Stimulated activated CD4-positive, alpha-beta T cell treated with anti-CD3 and anti-CD28 coated beads, Interleukin-12 subunit alpha, Interleukin-12 subunit beta, amount 100 ng/mL, for 4 hours (primary cell): ENCODE measurements at places on chromosomes 5 and 9.
A peak's percentile ranks its signal among the peaks of the same experiment; 100 is the strongest.

DNA sequence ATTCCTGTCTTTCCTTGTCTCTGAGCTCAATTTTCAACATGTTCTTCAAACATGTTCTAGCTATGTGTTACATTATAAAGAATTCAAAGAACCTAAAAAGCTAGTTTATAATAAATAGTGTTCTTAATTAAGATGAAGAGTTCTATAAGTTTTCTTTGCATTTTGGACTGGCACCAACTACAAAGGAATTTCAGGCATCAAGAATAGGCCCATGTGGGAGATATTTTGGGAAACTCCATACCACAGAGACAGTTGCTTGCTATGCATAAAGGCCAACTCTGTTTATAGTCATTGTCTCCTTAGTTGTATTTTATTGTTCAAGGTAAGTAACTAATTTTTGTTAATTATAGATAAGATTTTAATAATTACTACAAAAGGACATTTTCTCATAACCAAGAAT is 4.5 kb downstream of the SLF1 start:
- no peak for DNase-seq

DNA sequence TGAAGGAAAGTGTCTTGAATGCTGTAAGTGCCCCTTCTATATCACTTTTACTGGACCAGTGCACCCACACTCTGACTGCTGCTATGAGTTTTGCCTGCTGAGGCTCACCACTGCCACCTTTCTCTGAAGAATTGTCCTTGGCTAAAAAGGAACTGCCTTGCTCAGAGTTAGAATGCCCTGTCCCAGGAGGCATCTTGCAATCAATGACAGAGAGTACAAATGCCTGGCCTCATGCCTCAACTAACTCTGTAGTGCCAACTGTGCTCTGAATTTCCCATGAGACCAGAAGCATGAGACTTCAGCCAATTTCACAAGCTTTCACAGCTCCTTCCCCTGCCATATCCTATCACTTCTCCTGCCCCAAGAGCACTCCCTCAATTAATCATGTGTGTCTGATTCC is 569.7 kb downstream of the ZNF608 start:
- DNase-seq, result no peak

- no peak for DNase-seq
Observed at GRCh38 chr9:123965801-123966686, 36.1 kb upstream of the DENND1A start.

DNA sequence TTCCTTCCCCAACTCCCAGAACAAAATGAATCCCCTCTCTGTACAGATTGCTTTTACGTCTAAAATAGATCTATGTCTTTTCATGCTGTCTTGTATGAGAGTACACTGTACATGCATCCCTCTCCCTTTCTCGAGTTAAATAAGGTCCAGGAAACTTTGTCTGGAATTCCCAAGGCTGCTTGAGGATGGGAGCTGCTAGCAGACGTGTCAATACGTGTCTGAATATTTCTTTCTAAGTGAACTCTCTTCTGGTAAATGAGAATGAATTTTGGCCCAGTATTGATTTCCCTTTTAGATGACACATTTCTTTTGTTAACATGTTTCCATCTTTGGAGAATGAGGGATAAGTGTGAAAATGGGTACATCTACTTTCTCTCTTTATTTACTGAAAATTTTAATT is 59.6 kb upstream of the GAS1 start:
- no peak for DNase-seq

GRCh38 chr9:97615439-97616072 is 17.6 kb downstream of the TSTD2 start:
- peak; percentile 37 for DNase-seq

DNA sequence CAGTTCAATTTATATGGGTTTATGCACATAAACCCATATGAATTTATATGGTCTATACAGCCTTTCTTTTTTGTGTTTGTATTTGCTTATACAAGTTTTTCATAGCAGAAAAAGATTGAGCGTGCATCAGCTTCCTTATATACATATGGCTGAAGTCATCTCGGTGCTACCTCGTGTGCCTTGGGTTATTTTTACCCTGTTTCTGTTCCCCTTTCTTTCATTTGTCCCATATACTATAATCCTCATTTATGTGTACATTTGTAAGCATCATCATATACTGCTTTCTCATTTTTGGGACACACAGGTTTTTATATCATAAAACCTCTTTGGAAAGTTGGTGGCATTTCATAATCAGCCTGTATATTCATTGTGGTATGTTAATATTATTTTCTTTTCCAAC is 107.8 kb upstream of the ADAMTSL1 start:
- DNase-seq, result no peak

DNA sequence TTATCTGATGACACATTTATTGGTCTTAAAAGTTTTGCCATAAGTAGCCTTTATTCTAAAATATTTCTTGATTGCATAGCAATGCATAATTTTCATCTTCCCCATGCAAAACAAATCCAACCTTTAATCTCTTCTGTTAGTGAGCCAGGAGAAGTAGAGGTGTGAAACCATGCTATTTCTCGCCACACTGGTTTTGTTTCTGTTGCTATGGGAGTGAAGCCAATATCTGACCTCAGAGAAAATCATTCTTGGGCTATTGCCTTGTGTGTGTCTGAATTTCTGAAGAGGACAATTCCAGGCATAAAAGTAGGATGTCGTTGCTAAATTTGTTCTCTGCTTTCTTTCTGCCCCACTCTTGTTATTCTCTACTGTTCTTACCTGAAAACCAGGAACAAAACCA is 183.6 kb downstream of the PTTG1 start:
- no peak for DNase-seq

DNA sequence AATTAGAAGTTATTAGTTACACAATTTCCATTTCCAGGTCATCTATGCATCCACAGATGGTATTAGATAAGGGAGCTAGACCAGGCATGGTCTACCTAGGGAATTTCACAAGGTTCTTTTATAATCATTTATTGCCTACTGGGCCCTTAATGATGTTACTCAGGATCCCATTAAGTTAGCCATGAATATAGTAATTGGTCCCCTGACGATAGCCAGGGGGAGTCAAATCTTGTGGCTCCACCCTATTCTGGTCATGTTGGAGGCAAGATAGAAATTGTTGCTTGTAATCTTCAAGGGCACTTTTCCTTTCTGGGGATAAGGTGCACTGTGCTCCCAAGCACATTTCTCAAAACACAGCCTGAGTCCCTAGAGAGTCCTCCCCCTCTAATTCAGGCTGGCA is 14.1 kb upstream of the ELL2 start:
- no peak for DNase-seq

DNA sequence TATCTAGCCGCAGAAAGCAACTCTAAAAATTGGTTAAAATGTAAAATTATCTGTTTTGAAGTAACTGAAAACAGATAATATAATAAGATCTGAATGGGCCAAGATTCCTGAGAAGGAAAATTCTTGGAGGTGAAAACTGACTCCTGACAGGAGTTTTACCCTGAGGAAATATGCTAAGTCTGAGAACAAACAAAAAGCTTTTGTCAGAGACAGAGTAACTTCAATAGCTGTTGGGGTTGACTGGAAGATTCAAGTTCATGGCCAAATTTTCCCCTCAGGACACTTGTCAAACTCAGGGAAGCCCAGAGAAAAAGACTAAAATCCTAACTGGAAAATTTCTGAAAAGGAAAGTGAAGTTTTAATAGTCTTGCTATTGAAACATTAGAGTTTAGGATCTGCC is 5.7 kb downstream of the PCDHB4 start:
- no peak for DNase-seq

DNA sequence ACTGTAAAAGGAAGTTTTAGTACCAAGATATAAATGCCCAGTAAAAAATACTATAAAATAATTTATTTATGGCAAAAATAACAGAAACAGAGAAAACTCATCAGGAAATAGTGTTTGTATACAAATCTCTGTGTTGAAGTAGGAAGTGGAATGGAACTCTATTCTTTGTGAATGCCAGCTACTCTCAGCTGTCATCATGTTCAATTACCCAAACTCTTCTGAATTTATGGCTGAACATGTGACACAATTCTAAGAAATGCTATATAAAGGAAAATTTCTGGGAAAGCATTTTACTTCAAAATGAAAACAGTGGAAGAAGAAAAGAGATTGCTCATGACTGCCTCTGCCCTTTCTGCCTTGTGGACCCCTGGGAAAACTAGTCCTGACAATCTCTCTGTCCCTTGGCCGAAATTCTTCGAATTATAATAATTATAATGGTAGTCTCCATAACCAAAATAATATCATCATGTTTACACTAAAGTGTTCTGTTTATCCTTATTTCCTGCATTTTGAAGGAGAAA is 522.3 kb upstream of the ST8SIA4 start:
- no peak for DNase-seq

DNA sequence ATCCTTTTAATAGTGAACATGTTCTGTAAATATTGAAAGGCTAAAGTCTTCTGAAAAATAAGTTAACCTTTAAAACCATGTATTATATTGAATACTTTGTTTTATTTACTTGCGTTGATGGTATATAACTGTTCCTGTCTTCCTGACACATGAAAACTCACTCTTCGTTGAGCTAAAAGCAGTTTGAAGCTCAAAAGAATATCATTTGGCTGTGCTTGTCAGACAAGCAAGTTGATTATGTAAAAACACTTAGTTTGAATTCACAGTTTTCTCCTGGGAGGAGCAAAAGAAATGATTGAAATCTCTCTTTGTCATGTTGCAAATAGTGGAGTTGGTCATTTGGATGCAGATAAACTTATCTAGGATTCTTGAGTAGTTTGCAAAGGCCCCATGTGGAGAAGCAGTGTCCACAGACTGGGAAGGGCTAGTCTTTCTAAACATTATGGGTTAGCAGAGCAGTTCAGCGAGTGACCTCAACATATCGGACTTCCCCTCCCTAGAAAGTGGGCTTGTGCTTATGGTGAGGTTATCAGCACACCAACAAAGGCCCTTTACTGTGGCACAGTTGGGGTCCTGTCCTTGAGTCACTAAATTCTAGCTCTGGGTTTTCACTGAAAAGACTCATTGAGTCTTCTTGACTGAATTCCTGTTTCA is 290.4 kb downstream of the CSNK1G3 start:
- no peak for DNase-seq

GRCh38 chr5:108046955-108047670 is 334.8 kb downstream of the FBXL17 start:
- DNase-seq, result no peak

- DNase-seq, result no peak
Observed at GRCh38 chr5:159481751-159482150, 151.5 kb upstream of the IL12B start.

- DNase-seq, result no peak
Observed at GRCh38 chr5:57325678-57326397, 152.0 kb downstream of the GPBP1 start.

- no peak for DNase-seq
Observed at GRCh38 chr5:74107899-74108298, 481.9 kb downstream of the ARHGEF28 start.

GRCh38 chr5:178201927-178202235 is 2.5 kb upstream of the HNRNPAB start:
- DNase-seq, result no peak

GRCh38 chr5:178392386-178392785 is 159.8 kb upstream of the PHYKPL start:
- no peak for DNase-seq

DNA sequence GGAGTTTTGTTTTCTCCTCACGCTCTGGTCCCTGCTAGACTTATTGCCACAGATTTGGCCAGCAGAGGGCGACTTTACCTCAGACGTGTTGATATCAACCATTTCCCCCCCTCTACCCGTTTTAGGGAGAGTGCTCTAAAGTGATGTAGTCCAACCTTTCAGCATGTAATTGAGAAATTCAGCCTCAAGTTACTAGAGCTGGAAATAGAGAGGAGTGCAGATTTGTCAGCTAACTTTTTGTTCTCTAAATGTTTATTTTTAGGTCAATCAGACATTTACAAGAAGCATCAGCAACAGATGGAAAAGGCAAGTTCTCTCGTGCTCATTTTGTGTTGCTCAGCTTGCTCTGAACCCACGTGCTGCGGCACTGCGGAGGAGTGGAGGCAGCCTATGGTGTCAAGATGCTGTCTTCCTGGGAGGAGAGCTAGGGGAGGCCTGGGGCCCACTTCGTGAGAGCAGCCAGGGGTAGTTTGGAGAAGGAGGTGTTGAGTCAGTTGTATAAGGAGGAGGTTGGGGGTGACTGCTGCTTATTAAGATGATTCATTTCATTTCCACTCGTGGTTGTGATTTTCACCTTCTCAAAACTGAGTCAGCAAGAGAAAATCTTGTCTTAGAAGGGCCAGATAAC is 53.6 kb downstream of the GPR107 start:
- peak; percentile 86 for DNase-seq

- no peak for DNase-seq
Observed at GRCh38 chr9:4837261-4838188, 44.8 kb downstream of the RCL1 start.

DNA sequence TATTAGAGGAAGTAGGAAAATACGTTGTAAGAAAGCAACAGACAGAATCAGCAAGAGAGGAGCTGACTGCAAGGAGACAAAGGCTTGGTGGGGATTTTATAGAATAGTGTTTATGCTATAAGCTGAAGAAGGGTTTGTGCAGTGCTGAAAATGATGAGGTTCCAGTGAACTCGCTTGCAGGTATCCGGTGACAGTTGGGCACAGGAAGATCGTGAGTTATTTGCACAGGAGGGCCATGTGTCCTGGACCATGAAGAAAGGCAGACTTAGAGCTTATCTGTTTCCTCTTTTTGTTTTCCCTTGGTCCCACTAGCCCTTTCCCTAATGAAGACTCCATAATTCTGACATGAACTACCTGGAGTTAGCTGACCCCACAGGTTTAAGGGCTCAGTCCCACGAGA is 61.4 kb downstream of the NXNL2 start:
- no peak for DNase-seq

DNA sequence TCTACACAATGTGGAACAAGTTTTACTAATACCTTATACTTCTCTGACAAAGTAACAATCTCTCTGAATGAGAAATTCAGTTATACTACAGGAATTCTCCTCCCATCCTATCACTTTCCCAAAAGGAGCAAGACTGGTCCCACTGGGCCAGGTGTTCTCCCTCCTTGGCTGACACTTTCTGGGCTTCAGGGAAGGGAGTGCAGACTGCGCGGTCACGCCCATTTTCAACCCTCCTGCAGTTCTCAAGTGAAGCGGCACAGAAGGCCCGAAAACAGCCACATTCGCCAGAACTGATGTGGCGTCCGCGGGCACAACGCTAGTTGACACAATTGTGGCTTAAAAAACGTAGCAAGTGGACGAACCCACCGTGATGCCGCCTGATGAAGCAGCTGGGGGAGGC is 603 bp downstream of the SAXO1 start:
- no peak for DNase-seq

DNA sequence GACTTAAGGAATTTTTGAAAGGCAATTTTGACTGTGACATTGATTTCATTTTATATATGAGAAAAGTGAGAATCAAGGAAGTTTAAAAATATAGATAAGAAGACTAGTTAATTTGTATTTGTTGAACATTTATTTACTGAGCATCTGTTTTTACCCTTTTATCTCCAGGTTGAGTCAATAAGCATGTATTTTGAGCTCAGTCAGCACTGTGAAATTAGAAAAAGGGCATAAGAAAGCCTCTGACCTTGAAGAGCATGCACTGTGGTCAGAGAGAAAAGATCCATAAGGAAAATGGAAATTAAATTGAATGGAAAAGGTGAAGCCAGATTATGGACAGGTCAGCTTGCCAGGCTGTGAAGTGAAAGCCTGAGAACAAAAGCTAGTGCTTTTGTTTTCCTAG is 44.4 kb downstream of the ELL2 start:
- no peak for DNase-seq

- DNase-seq, result peak; percentile 56
Observed at GRCh38 chr5:132425009-132425937, 55.8 kb downstream of the SLC22A5 start.

GRCh38 chr5:78339617-78340436 is 20.6 kb upstream of the SCAMP1 start:
- no peak for DNase-seq

GRCh38 chr9:112354081-112354743 is 20.8 kb upstream of the PTBP3 start:
- no peak for DNase-seq

- DNase-seq, result no peak
Observed at GRCh38 chr5:10734037-10734709, 26.9 kb downstream of the DAP start.
